Activated CD4-positive, alpha-beta T cell treated with anti-CD3 and anti-CD28 coated beads for 1 hour (primary cell): ENCODE measurements at places on chromosomes 4 and X.

DNA sequence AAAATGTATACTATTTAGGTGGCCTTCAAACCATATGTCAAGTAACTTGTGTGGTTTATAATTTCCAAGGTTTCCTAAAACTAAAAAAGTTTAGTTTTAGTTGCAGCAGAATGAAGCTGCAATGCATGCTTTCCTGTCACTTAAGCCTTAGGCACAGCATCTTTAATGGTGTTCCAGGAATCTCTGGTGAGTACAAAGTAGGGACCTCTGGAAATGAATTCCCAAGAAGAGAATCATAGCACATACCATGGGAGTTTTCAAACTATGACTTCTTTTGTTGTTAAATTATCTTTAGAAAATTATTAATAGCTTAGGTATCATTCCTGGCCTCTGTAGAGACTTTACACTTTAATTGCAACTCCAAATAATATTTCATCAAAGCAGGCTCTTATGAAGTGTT is 1005.9 kb upstream of the PABPC4L start:
- DNase-seq = no peak

- no peak for DNase-seq
Measured at GRCh38 chr4:94519019-94519418, 67.3 kb downstream of the PDLIM5 start.

- DNase-seq = no peak
Measured at GRCh38 chrX:78075787-78076389, 28.2 kb upstream of the PGK1 start.

GRCh38 chr4:155085843-155086530 is 122.4 kb upstream of the NPY2R start:
- no peak for DNase-seq

- DNase-seq = no peak
Measured at GRCh38 chr4:107757283-107757682, 37.2 kb upstream of the PAPSS1 start.

DNA sequence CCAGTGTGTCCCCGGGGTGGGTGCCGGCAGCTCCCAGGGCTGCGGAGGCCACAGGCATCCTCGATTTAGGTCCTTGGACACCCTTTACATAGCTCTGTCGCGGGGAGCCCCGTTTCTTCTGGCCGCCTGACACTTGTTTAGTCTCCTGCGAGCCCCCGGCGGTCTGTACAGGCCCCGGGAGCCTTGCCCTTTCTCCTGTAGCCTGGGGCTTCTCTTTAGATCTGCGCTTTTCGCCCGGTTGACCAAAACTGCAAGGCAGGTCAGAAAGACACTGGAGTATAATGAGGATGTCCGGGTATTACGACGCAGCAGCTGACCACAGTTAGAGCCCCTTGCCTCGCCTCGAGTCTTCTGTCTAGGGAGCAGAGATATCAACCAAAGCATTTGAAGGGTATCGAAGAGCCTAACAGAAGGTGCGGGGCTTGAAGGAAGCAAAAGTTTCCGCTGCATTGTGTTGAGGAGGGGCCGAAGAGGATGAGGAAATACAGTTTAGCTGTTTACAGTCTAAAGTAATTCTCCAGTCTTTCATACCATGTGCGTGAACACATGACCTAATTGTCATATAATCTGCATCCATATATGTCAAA is 479 bp downstream of the BRCC3 start:
- DNase-seq = no peak

DNA sequence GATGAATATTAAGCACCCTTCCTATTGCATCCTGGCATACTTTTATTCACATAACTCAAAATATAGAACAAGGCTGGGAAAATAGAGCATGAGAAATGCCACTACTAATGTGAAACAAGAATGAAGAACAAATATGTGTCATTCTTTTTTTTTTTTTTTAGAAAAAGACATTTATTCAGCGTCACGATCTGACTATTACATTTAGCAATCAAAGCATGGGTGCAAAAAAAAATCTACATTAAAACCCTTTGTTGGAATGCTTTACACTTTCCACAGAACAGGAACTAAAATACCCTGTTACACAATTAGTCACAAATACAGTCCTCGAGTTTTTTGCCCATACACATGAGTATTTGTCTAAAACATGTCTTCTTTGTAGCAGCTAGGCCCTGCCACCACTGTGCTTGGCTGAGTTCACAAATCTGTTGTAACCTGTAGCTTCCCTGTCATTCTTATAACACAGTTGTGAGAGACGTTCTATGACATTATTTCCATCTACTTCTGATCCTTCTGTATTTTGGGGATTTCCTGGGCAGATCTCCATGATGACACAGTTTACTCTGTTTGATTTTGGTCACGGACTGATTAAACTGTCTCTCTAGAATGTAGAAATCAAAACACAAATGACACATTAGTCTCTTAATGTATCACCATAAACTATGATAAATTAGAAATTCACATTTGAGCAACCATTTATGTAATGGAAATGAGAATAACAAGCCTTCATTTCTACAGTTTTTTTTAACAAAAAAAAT is 9.4 kb upstream of the TET2 start:
- DNase-seq = no peak

- no peak for DNase-seq
Measured at GRCh38 chr4:143375326-143376073, 38.8 kb downstream of the GAB1 start.

DNA sequence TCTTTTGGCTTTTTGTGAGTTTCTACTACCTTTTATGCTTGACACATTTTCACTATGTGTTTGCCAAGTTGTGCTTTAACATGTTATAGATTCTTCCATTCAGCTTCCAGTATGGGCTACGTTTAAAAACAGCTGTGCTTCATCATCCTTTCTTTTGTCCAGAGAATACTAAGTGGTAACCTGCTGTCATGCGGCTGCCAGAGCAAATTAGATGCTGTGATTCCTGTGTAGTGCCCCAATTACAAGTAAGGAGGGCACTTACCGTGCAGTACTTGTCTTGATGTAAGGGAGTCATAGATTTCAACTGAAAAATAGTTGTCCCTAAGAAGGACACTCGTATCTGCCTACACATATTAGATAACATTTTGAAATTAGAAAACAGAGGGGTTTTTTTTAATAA is 531.8 kb upstream of the GALNTL6 start:
- DNase-seq = no peak

GRCh38 chrX:17104433-17104832 is 158.0 kb downstream of the REPS2 start:
- DNase-seq = no peak

GRCh38 chr4:69858690-69859089 is 1.3 kb downstream of the SULT1E1 start:
- no peak for DNase-seq

DNA sequence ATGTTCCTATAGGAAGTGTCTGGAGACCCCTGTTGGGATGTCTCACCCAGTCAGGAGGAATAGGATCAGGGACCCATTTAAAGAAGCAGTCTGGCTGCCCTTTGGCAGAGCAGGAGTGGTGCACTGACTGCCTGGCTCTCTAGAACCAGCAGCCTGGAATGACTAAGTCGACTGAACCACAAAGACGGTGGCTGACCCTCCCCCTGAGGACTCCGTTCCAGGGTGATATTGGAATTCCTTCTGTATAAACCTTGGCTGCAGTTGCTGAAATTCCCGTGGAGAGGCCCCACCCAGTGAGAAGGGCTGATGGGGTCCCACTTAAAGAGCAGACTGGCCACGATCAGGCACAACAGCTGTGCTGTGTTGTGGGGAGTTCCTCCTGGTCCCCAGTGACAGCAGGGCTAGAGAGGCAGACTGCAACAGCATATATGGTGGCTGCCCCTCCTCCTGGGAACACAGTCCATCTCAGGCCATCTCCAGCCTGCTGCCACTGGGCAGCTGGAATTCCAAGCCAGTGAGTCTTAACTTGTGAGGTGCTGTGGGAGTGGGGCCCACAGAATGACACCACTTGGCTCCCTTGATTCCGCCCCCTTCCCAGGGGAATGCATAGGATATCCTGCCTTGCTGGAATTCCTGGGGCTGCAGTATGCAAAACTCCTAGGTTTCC is 41.8 kb upstream of the RLIM start:
- no peak for DNase-seq

- DNase-seq = no peak
Measured at GRCh38 chr4:173528378-173529321, 1.4 kb downstream of the HAND2 start.

- DNase-seq = no peak
Measured at GRCh38 chr4:99693140-99693539, 35.5 kb upstream of the C4orf54 start.

GRCh38 chrX:19931146-19931545 is 43.7 kb upstream of the SH3KBP1 start:
- DNase-seq = no peak

- DNase-seq = no peak
Measured at GRCh38 chr4:8394806-8395205, 45.7 kb downstream of the ACOX3 start.

DNA sequence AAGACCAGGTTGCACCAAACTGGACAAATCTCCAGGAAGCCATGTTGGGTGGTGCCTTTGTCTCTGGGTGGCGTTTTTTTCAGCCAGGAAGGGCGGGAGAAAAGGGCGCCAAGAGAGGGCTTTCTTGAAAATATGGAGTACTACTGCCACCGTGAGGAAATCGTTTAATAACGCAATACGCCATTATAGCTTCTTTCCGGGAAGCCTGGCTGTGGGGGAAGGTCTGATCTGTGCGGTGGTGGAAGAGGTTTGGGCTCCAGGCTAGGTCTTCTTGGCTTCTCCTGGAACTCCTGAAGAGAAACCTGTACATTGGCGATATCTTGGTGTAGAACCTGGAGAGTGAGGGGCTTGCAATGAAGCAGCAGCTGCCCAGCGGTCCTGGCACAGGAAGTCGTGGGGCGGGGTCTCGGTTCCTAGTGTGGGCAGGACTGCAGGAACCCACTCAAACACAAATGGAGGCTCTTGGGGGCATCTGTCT is 202.7 kb downstream of the OR13H1 start:
- DNase-seq = no peak

GRCh38 chr4:36516522-36517095 is 235.2 kb downstream of the DTHD1 start:
- no peak for DNase-seq

- no peak for DNase-seq
Measured at GRCh38 chr4:153318696-153319320, 25.7 kb upstream of the MND1 start.

DNA sequence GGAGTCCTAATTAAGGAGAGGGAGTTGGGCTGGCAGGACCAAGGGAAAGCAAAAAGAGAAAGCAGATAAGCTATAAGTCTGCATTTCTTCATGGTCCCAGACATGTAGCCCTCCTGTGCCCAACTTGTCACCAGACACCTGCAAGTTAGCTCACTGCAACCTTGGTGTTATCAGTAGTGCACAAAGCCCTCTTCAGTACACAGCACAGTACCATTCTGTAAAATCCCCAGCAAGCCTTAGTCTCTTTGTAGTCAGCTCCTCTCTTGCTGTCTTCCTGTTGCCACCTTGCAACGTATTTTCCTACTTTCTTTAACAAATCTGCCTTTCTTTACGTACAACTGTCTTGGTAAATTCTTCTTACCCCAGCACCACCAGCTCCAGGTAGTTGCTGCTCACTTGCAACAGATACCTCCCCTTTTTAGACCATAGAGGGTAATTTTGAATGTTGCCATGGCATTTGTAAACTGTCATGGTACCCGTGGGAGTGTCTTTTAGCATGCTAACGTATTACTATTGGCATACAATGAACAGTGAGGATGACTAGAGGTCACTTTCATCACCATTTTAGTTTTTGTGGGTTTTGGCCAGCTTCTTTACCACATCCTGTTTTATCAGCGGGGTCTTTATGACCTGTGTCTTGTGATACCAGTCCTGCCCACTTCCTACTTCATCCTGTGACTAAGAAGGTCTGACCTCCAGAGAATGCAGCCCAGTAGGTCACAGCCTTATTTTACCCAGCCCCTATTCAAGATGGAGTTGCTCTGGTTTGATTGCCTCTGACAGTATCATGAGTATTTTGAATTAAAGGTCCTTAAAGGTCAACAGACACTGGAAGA is 28.3 kb upstream of the AP1S2 start:
- DNase-seq = no peak

DNA sequence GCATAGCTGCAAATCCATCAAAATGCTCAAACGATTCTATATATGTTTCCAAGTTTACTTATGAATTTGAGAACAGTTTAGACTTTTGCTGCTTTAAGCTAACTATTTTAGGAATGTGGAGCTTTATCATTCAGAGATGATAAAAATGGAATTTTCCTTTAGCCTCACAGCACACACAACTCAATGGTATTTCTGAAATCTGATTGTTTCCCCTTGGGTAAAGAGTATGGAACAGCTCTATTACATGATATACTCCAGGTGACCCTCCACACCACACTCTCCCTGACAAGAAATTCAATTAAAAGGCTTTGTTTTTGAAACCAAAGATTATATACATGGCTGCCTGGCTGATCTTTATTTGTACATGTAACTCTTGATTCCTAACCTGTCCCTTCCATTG is 120.0 kb downstream of the LUZP4 start:
- DNase-seq = no peak

DNA sequence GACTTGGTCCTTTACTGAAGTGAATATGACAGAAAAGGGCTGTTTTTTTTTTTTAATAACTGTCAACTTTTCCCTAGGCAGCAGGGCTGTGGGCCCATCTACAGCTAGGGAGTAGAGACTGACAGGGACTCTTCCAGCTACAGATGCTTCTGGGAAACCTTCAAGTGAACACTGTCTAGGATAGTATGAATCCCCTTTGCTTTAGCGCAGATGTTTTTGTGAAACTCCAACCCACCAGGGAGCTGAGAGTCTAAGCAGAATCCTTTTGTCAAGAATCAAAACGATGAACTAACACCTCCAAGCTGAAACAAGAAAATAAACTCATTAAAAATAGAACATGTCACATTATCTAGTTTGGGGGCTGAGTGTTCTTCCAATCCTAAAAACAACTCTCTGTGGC is 219.7 kb upstream of the FGF13 start:
- DNase-seq = no peak

GRCh38 chr4:179165862-179166261 is 1723.6 kb upstream of the AGA start:
- no peak for DNase-seq

DNA sequence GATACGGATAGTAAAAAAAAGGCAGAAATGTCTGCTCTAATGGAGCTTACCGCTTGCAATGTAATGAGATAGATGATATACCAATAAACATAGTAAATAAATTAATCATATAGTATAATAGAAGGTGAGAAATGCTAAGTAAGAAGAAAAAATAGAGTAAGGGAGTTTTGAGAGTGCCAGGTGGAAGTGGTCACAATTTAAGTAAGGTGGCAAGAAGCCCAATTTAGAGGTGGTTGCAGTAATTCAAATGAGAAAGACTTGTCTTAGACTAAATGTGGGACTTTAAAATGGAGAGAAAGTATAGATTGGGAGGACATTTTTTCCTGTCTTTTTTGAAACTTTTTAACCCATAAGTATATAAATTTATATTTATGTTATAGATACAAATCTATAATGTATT is 26.0 kb downstream of the TBC1D19 start:
- DNase-seq = no peak

GRCh38 chr4:68718447-68719074 is 48.1 kb upstream of the UGT2B15 start:
- DNase-seq = no peak

DNA sequence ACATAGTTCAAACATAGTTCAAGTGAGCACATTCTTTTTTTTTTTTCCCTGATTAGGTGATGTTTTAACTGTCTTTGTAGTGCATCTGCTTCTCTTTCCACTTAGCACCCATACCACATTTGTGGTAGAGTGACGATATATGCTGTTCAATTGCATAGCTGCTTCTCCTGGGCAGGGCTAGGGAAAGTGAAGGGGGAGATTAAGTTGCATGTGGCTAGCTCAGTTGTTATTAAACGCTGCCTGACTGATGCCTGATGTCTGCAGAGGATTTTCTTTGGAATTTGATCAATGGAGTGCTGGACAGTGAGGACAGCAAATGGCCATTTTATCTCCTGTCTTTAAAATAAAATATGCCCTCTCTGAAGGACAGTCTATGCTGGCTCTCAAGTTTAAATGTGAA is 63.7 kb downstream of the ANK2 start:
- no peak for DNase-seq
